Stimulated activated CD4-positive, alpha-beta T cell treated with anti-CD3 and anti-CD28 coated beads, Interleukin-4, amount 100 ng/mL, for 1 hour (primary cell): ENCODE measurements at places on chromosomes 2 and 18.

DNA sequence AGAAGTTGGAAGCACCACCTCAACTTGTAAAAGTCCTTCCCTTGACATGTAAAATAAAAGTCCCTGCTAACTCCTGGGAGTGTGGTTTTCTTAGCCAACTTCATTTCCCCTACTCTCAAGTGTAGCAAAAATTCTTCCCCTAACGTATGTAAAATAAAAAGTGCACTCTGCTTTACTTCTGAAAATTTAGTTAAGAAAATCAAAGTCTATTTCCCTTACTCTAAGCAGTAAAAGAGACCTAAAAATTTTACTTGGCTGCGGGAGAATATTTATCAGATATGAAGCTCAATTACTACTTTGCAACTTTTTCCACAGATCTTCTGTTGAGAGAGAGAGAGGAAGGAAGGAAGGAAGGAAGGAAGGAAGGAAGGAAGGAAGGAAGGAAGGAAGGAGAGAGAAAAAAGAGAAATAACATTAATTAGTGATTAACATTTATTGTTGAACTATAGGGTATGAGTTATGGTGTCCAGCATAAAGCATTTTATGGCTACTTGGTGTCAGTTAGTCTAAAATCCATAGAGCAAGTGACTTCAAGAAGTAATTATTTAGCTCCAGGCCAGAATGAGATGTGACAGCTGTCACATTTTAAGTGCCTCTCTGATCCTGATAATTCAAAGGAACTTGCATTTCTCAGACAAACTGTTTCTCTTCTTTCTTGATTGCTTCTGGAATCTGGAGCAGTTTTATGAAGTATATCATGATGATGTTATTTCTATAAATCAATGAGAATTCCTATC is 210.3 kb downstream of the TMX3 start:
- DNase-seq = no peak

DNA sequence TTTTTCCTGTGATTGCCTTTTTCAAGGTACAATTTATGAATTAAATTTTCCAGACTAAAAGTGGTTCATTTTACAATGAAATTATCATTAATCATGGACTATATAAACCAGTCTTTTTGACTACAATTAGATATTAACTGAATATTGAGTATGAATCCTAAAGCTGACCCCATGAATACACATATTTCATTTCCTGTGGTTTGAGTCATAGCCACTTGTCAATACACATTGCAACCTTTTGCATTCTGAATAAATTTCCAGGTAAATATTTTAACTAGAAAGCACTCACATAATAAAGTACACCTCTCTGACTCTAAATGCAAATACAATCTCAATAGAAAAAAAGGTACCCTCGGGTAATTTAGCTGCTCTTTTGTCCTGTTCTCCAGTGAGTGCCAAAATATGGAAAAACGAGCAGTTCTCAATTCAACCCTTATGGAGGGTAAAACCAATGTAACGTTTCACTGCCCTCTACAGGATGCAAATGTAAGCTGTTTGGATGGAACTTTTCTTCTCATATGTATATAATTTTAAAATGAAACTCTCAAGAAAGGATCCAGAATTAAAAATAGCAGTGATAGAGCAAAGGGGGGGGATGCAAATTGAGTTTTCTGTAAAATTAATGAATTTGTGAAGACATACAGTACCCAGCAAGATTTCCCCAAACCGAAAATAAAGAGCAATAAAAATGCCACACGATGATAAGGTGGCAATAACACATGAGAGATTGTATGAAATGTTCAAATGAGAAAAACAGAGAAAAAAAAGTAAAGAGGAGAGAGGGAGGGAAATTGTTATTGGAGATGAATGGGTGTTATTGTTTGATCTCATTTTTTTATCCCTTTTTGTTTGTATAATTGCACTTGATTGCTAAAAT is 1795.7 kb upstream of the PIK3C3 start:
- no peak for DNase-seq

DNA sequence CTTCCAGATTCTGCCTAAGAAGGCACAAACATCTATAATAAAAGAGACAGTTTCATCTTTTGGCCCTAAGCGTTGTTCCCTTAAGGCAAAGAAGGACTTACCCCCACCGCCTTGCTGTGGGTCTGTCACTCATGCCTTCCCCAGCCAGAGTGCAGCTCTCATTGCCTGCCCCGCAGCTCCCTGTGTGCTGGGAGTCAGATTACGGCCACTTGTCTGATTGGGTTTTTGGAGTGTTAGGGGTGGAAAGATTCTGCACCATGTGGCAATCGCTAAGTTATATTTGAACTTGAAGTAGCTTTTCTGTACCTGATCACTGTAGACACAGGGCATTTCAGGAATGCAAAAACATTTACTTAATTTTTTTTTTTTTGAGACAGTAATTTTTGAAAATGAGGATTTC is at the start of gene AQP4:
TSS of gene AQP4 (minus strand) at position 151 of the 400 bp plus-strand sequence. CDS start at position 133, 18 bp downstream.
- DNase-seq = no peak

DNA sequence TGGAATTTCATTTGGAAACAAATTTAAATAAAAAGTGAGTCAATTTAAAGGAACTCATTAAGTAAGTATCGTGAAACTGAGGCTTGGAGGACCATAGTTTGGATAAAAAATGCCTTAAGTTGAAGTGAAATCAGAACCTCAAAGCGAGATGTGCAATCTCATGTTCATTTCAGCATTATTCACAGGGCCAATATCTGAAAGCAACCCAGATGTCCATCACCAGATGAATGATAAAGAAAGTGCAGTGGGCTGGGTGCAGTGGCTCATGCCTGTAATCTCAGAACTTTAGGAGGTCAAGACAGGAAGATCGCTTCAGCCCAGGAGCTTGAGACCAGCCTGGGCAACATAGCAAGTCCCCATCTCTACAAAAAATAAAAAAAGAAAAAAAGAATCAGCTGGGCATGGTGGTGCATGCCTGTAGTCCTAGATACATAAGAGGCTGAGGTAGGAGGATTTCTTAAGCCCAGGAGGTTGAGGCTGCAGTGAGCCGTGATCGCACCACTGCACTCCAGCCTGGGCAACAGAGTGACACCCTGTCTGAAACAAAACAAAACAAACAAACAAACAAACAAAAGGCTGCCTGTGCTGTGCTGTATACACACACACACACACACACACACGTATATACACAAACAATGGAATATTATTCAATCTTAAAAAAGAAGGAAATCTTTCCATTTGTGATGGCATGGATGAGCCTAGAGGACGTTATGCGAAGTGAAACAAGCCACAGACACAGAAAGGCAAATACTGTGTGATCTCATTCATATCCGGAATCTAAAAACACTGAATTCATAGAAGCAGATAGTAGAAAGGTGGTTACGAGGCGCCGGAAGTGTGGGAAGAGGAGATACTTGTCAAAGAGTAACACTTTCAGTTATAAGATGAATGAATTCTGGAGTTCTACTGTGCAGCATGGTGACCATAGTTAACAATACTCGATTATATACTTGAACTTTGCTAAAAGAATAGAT is 14.5 kb downstream of the SH3RF3 start:
- DNase-seq = peak; percentile 66

- DNase-seq = no peak
Observed at GRCh38 chr2:65264821-65265670, 37.4 kb downstream of the ACTR2 start.

- DNase-seq = no peak
Observed at GRCh38 chr2:33326100-33326499, 150.3 kb upstream of the RASGRP3 start.

DNA sequence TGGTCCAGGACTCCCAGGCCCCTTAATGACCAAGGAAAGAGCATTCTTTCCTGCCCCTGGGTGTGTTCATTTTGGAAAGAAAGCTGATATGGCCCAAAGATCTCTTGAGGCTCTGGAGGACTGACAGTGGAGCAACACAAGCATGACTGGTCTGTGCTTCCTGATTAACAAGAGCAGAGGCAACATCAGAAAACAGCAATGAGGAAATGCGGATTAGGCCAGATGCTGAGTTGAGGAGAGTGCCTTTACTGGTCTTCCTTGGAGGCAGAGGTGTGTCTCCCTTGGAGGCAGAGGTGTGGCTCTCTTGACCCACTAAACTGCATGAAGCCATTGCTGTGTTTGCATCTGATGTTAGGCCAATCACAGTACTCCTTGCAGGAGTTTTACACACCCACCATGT is 19.9 kb downstream of the IL36B start:
- no peak for DNase-seq

- peak; percentile 6 for DNase-seq
Observed at GRCh38 chr2:100321179-100321865, 979 bp downstream of the LONRF2 start.

DNA sequence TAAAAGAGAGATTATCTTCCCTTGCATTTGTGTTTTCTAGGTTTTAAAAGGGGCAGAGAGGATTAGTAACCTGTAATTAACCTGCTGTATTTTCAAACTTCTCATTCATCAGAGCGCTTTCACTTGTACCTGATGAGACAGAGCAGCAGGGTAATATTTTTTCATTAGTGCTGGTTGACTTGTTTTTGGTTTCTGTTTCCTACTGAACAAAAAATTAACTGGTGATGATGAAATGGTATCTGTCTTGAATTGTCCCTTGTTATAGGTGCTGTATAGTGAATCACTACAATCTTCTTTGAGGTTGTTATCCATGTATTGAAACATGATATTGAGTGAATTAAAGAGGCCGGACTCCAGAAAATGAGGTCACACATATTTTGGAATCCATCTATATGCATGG is 37.9 kb downstream of the CDH20 start:
- DNase-seq = no peak

DNA sequence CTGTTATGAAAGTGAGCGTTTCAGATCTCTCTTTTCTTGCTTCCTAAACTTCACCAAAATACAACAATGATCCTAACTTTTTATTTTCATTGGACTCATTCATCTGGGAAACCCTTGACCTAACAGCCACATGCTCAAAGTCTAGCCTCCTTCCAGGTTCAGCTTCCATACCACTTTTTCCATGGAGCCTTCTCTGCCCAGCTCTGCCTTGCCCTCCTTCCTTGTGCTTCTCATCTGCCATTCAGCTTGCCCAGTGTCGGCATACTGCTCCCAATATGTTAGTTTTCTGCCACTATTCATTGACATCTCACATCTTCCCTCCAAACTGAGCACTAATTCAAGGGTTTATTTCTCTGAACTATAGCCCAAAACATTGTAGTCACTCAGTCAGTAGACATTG is 214.7 kb downstream of the RAD51AP2 start:
- DNase-seq = no peak
